ENCODE measurements at places on chromosomes 1 and 21.

- no peak for DNase-seq
Measured at GRCh38 chr1:231951374-231951773, 324.8 kb downstream of the DISC1 start.

GRCh38 chr1:165837838-165838364, 10.5 kb downstream of the UCK2 start:
- no peak for DNase-seq

GRCh38 chr1:173295995-173296394, 88.9 kb upstream of the TNFSF4 start:
- no peak for DNase-seq

- no peak for DNase-seq
Measured at GRCh38 chr1:3329640-3330281, 124.7 kb upstream of the ARHGEF16 start.

DNA sequence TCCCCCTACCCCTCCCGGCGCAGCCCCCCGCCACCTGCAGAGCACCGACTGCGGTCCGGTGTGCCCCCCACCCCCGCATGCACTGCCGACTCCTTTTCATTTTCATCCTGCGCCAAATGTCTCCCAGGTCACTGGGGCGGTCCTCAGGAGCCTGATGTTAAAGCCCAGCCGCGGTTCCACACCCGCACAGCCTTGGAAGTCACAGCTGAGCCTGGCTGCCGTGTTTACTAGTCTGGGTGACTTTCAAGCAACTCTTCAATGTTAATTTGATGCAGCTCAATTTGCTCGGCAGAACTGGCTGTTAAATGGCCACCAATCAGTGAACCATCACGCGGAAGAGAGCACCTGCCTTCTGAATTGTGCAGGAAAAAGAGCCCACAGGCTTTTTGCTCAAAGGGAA, 27.2 kb downstream of the THAP3 start:
- no peak for DNase-seq

- DNase-seq, result no peak
Measured at GRCh38 chr1:17565461-17566252, 26.2 kb downstream of the ARHGEF10L start.

GRCh38 chr1:36709869-36710481, 227.3 kb upstream of the CSF3R start:
- no peak for DNase-seq

- no peak for DNase-seq
Measured at GRCh38 chr1:192066202-192066601, 92.1 kb upstream of the RGS18 start.

GRCh38 chr1:169925505-169926482, 32.1 kb upstream of the SCYL3 start:
- no peak for DNase-seq

GRCh38 chr1:201705389-201705788, 123.6 kb upstream of the IPO9 start:
- DNase-seq, result no peak

DNA sequence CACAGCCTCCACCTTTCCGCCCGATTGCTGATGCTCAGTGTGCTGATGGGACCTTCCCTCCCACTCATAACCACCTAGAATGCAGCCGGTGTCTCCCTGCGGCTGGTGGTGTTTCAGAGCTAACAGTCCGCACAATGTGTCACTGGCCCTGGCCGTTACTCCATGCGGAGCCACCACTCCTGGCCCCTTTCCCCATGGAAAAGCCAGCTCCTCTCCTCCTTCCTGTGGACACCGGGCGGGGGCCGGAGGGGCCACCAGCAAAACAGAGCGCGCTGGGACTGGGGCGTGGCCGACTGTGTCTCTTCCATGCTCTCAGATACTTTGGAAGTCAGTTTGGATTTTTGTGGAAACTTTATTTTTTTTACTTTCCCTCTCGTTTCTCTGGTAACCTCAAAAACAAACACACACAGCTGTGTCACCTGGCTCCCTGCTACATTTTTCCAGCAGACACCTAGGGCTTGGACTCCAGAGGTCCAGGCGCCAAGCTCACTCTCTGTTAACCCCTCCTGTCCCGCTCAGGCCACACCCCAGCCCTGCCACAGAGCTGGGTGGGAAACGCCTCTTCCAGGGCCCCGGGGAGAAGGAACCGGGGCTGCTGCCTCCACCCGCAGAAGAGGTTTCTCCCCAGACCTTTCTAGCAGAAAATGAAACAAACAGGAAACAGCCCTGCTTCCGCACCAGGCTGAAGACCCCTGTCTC, 32.5 kb upstream of the COL6A2 start:
- peak; percentile 46 for DNase-seq

DNA sequence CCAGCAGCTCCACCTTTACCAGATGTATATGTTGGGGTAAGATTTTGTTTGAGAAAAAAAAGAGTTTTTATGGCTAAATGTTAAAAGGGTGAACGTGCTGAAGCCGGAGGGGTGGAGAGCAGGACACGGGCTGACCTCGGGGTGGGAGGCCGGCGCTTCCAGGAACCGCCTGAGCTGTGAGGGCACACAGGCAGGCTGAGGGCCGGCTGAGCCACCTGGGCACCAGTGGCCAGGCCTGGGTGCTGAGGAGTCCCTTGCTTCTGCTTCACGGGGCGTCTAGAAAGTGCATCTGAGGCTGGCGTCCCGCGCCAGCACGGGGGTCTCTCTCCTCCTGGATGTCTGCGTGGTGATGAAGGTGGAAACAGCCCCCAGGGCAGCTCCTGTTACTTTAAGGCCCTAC, 33.6 kb upstream of the ADARB1 start:
- DNase-seq, result no peak

- no peak for DNase-seq
Measured at GRCh38 chr1:205917466-205918238, 25.6 kb downstream of the SLC26A9 start.

GRCh38 chr1:21887796-21888195, 49.3 kb downstream of the HSPG2 start:
- DNase-seq, result no peak

DNA sequence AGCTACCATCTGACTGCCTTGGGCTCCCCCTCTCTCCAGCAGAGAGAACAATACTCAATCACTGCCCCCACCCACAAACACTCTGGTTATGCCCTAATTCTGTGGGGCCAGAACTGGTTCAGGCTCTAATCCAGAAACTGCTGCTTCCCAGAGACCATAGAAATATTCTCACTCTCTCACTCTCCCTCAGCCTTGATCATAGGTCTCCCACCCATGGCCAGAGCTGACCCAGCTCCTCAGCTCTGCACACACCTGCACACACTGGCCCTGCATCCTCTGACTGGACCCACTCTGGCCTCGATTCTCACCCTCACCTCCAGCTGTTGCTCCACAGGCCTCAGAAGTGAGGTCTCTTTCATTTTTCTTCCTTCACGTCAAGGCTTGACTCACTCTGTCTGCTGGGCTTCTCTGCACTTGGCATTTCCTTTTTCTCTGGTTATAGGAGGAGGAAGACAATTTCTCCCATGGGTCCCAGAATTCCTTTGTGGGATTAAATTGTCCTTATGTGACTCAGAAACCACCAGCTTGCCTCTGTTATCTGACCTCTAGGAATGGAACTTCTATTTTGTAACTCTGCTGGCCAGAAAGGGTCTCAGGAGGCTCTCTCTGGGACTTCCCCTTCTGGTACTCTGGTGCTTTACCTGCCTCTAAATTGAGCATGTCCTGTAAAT, 15.6 kb upstream of the ZMYM6 start:
- no peak for DNase-seq

GRCh38 chr21:37153196-37153934, 80.3 kb downstream of the TTC3 start:
- DNase-seq, result no peak

DNA sequence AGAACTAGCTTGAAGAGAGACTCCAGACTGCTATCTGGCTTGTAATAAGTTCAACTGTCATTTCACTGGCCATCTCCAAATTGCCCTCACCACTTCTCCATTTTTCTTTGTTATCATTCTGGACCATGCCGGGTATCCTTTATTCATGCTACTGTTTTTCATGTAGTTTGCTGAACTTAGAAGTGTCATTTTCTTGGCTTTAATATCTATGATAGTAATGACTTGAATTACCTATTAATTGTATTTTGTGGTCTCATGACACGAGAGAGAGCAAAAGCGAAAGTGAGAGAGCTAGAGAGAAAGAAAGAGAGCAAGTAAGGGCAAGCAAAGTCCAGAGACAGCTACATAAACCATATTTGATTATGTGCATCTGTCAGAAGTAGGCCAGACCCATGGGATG, 184.9 kb upstream of the ATP1B1 start:
- DNase-seq, result no peak

DNA sequence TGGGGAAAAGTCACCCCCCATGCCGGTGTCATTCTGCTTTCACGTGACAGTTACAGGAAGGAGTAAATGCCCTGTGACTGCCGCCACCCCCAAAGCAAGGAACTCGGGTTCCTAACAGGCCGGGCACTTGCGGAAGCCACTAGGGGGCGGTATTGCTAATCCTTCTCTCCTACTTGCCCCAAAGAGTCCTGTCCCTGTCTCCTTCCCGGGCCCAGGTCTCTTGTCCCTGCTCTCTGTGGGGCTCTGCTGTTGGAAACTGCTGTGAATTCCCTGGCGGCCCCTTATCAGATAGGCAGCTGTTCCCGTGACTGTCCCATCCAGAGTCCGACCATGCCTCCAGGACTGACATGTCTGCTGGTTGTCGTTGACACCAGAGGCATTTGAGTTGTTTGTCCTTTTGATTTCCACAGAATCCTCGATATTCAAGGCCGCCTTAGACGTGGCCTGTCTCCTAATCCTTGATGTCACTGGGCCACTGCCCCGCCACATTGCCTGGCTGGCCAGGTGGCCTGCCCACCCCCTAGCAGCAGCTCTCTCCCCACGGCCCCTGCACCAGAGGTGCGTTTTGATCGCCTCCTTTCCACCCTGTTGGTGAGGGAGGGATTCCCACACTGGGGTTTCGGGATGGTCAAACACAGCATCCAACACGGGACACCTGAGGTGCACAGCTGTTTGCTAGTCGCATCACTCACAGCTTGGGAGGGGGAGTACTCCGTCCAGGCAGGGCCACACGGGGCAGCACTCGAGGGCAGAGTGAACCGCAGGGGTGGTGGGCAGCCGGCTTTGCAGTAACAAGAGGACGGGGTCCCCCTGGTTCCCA, 37.3 kb downstream of the CHAF1B start:
- DNase-seq, result no peak

- DNase-seq, result no peak
Measured at GRCh38 chr1:150995896-150996295, 10.8 kb downstream of the MINDY1 start.

- no peak for DNase-seq
Measured at GRCh38 chr1:226871636-226872327, 1.4 kb downstream of the PSEN2 start.

DNA sequence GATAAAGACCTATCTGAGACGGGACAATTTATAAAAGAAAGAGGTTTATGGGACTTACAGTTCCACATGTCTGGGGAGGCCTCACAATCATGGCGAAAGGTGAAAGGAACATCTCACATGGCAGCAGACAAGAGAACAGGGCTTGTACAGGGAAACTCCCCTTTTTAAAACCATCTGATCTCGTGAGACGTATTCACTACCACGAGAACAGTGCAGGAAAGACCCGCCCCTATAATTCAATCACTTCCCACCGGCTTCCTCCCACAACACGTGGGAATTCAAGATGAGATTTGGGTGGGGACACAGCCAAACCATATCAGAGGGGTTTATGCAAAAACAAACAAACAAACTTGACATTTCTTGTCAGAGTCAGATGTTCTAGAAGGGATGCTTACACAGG, 89.7 kb downstream of the PLPP3 start:
- DNase-seq, result no peak

DNA sequence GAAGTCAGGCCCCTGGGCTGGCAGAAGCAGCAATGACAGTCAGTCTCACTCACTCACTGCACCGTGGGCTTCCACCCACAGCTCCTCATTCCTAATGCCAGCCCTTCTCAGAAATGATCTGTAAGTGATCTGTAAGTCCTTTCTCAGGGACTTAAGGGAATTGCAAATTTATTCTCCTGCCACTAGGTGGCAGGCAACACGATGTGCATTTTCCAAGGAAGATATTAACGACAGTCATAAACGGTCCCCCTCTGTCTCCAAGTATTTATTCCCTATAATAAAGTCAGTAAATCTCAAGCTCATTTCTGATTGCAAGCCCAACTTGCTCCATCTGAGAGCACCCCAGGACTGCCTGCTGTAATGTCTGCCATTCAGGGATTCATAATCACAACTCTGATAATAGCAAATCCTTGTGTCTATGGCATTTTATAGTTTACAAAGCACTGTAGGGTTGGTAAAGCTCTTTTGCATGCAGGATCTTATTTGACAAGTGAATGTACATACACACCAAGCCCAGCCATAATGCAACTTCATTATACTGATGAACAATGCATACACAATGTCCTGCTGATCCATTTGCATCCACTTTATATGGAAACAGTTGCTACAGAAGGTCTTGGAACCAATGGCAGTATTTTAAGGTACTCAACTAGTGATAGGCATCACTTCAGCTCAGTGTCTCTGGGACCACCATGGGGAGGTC, 380.5 kb upstream of the CAMK1G start:
- no peak for DNase-seq

DNA sequence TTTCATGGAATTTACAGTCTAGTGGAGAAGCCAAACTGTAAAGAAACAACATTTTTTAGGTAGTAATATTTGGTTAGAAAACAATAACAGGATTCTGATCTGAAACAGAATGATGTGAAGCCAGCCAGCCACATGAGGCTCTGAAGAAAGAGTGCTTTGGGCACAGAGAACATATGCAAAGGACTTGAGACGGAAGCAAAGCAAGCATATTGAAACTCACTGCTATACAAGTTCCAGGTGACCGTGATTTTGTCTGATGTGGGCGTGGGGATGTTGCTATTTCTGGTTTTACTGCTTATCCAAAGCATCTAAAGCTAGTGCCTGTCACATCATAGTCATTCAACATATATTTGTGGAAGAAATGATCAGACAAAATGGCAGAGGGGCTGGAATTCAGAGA, 14.7 kb downstream of the CRP start:
- no peak for DNase-seq

DNA sequence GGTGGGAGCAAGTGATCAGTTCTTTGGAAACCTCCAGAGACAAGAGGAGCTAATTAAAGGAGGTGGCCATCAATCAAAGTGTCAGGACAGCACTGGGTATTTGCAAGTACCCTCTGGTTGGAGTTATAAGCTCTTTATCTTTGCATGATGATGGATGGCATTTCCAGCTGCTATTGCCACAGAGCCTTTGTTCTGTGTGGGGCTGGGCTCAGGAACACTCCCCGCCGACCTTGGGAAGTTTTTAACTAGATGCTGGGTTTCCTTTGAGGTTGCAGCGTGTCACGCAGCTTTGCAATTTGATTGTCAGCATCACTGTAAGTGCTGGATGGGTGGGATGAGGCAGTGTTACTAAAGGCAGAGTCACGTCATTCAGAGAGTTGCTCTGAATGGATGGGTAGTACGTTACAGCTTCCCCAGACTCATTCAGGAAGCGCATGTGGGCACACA, 68.9 kb downstream of the CNIH3 start:
- no peak for DNase-seq
